Fibroblast of the aortic adventitia (primary cell): ENCODE measurements at places on chromosomes 3 and 15. TPM values are rescaled to one million over a fixed set of nuclear protein-coding genes. Genes with fewer than 3 reads are reported as not detected.

The ATRIP gene
- 4.0 and 14.5 TPM in 2 replicates for total RNA-seq

The CAPN3 gene
- total RNA-seq = 1.6 and 2.5 TPM in 2 replicates

- no peak for DNase-seq
Measured at GRCh38 chr3:17307482-17307881, 422.7 kb downstream of the PLCL2 start.

- no peak for DNase-seq
Measured at GRCh38 chr15:58999694-59000093, 12.2 kb downstream of the RNF111 start.

DNA sequence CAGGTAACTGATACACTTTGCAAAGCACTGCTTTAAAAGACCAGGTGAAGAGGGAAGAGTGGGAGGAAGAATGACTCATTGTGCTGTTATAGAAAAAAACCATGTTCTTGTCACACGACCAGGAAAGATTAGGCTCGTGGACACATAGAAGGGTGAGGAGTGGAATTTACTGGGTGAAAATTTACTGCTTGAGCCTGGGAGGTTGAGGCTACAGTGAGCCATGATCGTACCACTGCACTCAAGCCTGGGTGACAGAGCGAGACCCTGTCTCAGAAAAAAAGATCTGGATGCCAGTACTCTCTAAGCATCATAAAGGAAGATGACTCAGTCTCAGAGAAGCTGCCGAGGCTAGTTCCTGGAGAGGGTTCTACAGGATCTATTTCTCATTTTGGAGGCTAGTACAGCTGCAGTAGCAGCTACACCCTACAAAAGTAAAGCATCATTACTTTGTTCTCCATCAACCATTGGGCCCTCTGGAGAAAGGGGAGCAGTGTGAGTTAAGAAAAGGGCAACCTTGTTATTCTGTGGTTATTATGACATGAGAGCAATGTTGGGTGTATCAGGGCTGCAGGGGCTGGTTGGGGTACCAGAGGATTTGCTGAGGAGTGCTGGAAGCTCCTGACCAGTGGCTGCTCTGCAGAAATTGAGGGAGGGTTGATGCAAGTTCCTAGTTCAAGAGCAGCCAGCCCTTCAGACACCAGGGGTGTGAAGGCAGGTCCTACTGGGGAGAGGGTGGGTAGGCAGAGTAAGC, 75.4 kb downstream of the CMTM8 start:
- DNase-seq = peak; percentile 10

DNA sequence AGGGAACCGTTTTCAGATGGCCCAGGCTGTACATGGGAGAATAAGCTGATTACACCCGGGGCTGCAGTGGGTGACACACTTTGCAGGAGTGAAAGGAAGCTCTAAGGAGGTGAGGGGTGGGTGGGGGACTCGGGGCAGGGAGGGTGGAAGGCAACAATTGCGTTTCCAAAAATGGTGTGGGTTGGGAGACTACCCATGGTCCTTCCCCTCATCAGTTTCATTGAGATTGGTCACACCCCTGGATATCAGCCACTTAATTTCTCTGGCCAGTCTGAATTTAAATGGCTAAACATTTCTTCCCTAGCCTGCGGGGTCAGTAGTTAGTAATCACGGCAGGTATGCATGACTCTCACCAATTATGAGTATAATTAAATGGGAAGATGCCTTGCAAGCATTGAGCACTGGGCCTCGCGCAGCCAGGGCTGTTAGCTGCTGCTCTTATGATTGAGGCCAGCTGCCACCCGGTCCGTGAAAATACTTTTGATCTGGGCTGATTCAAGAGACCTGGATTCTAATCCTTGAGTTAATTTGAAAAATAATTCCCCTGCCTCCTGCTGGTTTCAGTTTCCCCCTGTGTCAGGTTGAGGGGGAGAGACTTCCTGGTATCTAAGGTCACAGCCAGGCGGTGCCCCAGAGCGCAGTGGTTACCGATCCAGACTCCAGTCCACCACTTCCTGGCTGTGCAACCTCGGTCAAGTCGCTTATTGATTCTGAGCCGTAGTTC, 23.3 kb downstream of the SLC6A6 start:
- DNase-seq = no peak
